ENCODE measurements at places on chromosomes 6 and 20.

GRCh38 chr6:12614456-12614855, 102.1 kb upstream of the PHACTR1 start:
- DNase-seq: peak; percentile 32

DNA sequence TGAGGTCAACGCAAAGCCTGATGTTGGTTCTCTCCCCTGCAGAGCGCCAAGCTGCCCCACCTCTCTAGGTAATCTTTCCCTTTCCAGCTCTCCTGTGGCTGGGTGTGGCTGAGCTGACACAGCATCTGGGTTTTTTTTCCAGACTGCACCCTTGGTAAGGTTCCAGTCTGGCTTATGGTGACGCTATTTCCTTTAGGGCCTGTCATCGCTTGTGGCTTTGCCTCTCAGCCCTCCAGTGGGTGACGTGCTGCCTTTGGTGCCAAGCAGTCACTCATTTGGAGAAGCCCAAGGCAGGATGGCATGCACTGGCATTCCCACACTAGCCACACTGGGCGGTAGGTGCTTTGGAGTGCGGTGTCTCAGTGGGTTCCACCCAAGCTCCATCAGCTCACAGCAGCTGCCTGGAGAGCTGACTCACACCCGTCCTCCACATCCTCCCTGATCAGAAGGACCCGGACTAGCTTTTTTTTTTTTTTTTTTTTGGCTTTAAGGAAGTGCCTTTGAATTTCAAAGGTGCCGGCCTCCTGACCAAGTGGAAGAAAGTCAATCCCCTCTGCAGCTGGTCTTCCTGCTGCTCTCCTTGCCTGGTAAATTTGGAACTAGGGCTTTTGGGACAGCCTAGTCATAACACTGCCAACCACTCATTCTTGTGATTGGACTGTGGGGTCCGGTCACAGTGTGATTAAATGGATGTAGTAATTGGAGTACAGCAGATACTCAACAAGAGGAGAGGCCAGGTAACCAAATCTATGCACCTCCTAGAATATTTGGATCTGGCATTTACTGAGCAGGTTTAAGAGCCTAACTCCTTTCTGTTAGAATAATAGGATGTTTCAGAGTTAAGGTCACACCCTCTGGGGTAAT, 153.6 kb downstream of the CD83 start:
- DNase-seq: peak; percentile 93

DNA sequence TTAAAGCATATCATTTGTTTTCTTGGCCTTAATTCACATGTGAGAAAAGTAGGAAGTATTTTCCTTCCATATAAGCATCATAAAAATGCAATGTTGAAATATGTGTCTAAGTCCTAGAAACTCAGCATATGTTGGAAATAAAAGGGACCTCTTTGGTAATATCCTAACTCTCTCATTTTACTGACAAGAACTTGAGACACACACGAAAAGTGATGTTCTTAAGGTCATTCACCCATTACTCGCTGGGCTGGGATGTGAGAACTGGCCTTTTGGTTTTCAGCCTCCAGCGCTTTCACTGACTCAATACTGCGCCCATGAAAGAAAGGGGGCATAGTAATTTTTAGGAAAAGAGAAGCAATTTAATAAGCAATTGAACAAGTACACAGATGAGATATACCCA, 153.5 kb upstream of the SCGN start:
- DNase-seq: no peak

DNA sequence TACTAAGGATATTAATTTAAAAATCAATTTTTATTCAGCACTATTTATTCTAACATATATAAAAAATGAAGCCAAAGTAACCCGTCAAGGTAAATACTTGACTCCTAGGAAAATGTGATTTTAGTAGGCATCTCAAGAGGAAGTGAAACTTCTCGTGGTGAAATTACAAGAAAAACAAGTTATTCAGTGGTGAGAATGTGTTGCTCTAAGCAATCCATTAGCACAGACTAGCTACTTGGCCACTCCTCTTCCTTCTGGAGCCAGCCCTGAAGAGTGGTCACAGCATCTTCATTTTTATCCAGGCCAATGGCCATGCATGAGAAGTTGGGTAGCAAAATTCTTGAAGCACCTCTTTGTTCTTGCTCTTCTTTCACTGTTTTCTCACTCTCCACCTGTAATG, 40.4 kb upstream of the GFRAL start:
- no peak for DNase-seq

GRCh38 chr6:141969201-141969600, 163.5 kb upstream of the GJE1 start:
- peak; percentile 69 for DNase-seq

All from AG20443 (cell line).